NCI-H1417 treated with DMSO at 0.1 percent for 48 hours (cell line): ENCODE measurements at places on chromosomes 1 and 21.

GRCh38 chr21:41766883-41767605 lies at the start of gene RIPK4:
RIPK4 (minus strand) TSS chr21:41767052; CDS start chr21:41767041, 11 bp downstream.
- DNase-seq: peak; percentile 46

- no peak for DNase-seq
These were observed 35.2 kb downstream of the URB2 start for GRCh38 chr1:229661022-229661877.

GRCh38 chr1:202551683-202552082 lies 158.6 kb downstream of the SYT2 start:
- DNase-seq: no peak

- no peak for DNase-seq
These were observed 143.8 kb downstream of the DAB1 start for GRCh38 chr1:57279909-57280666.

- no peak for DNase-seq
These were observed 3.7 kb downstream of the ATF3 start for GRCh38 chr1:212612041-212612961.

GRCh38 chr1:248798791-248799190 lies 26.9 kb downstream of the SH3BP5L start:
- no peak for DNase-seq

DNA sequence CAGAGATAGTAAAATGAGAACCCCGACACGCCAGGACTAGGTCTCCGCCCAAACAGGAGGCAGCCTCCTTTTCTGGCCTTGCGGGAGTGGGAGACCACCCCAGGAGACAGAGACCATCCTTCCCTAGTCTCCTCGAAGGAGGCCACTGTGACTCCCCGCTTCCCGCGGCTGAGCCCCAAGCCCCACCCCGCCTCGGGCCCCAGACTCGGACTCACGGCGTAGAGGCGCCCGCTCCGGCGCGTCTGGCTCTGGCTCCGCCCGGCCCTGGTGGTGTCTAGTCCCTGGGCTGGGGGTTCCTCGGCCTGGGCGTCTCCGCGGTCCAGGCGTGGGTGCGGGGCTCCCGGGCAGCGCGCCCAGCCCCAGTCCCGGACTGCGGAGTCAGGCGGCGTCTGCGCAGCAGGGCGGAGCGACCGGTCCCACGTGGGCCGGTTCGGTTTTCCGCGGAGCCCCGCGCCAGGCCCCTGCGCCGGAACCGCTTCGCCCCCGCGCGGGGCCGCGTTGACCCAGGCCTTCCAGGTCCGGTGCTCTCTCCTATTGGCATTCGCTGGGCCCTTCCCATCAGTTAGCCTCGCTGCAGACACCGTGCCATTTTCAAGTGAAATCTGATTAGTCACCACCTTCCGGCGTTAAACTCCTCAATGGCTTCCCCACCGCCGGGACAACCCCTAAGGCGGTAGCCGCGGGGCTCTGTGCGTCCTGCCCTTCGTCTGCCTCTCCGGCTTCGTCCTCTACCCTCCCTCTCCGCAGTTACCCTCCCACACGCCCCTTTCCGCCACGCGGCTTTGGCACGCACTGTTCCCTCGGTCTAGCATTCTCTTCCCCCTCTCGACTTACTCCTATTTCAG lies at the start of gene C1orf216:
Gene C1orf216 (minus strand): TSS at position 393 of the 845 bp plus-strand sequence. CDS start 2,563 bp downstream, outside the sequence.
- DNase-seq: no peak

GRCh38 chr21:34835526-34835925 lies 166.7 kb downstream of the CLIC6 start:
- no peak for DNase-seq

GRCh38 chr1:205312866-205313562 lies 8.5 kb downstream of the NUAK2 start:
- DNase-seq: no peak
